A673 (cell line): ENCODE measurements at places on chromosomes 2 and 18.
A peak's percentile ranks its signal among the peaks of the same experiment; 100 is the strongest.

- DNase-seq, result no peak
These were observed 391.7 kb downstream of the ZEB2 start for GRCh38 chr2:144128130-144128746.

- no peak for DNase-seq
These were observed 114.0 kb downstream of the NEDD4L start for GRCh38 chr18:58158008-58158407.

GRCh38 chr2:152097801-152098495, 896 bp downstream of the CACNB4 start:
- peak; percentile 37 for DNase-seq

DNA sequence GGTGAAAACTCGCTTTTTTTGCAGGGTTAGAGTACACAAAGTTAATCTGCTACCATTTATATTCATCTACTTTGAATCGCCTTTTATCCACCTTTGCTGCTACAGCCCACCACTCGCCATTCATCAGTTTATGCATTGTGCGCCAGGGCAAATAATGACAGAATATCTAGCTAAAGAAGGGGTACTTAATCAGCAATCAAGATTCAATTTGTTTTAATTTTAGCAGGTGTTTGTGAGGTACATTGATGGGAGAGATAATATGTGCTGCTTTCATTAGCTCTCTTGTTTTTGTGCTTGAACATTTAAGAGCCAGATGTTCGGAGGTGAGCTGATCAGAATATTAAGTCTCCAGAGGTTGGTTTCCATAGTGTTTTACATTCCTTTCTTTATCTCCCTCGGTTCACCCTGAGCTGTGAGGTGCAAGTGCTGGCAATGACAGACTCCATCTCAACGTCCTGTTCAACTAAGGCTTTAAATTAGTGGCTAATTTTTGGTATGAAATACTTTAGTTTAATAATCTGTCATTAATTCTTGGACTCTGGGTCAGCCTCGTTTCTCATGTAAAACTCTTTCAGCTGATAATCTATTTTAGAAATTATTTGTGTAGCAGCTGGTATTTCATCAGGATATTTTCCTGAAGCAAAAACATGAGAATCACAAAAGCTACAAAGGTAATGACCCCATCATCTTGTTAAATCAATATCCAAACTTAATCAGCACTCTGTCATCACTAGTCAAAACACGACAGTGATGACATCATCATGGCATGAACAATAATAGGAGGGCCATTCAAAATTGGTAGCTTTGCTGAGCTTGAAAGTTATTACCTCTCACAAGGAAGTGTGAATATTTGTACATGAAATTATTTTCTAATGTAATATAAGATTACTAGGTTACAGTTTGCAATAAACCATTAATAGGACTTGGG, 479.9 kb upstream of the FANCL start:
- no peak for DNase-seq

- DNase-seq, result no peak
These were observed 48.0 kb downstream of the TRABD2A start for GRCh38 chr2:84832772-84833461.
